ENCODE measurements at places on chromosomes 6 and 20. TPM values are rescaled to one million over a fixed set of nuclear protein-coding genes. Genes with fewer than 3 reads are reported as not detected.

DNA sequence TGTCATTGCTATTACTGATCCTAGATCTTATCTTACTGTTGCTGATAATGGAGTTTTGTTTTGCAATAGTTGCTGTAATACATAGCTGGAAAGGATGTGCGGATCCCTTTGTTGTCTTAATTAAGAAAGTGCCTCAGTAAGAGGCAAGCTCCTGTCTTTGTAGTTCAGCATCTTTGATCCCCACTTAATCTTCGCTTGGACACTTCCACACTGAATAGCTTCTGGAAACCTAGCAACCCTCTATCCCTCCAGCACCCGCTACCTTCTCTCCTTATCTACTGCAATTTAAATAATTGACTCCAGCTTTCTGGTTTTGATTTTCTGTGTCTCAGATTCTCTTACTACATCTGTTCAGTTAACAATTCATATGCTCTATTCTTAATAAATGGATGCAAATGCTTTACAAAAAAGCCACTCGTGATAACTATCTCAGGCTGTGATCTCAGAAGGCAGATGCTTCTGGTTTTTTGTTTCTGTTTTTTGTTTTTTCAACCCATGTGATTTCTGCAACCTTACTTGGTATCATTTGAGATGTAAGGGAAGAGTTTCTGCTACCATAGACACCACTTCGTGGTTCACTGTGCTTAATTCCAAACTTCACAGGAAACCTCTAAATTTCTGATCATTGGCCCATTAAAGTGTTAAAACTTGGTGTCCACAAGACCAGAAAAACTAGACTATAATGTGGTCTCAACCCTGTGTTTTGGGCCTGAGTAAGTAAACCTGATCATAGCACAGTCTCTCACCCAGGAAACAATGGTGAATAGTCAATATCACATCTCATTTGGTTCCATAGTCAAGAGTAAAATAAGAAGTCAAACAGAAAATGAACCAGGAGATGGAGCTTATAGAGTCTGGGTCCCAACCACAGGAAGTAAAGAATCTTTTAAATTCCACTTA lies 352.1 kb upstream of the SOX4 start:
- DNase-seq = no peak

WASF1 gene
- total RNA-seq = 13.2 TPM

DNA sequence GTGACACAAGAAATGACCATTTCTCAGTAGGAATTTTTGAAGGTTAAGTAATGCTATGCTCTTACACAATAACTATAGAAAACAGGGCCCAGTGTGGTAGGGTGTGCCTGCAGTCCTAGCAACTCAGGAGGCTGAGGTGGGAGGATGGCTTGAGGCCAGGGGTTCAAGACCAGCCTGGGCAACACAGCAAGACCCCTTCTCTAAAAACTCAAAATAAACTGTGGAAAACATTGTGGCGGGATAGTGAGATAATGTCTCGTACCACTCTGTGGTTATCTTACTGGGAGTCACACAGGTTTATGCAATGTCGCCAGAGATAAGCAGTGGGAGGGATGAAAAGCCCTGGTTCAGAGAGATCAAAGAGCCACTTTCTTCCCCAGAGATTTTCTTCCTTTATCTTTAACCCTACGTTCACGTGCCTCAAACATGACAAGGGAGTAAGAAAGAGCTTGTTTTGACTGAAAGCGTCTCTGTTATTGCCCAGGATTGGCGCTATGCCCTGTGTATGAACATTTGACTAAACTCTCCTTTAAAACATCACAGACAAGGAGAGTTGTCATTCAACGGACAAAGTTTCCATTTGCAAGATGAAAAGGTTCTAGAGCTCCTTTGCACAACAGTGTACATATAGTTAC lies 13.9 kb downstream of the GCM1 start:
- no peak for DNase-seq

GRCh38 chr20:5085380-5085779 lies 34.4 kb downstream of the PCNA start:
- no peak for DNase-seq

- no peak for DNase-seq
These were observed 689.6 kb downstream of the DHX35 start for GRCh38 chr20:39651645-39652325.

PHACTR3 gene
- total RNA-seq = not detected

GRCh38 chr6:40171343-40171742 lies 237.1 kb upstream of the MOCS1 start:
- no peak for DNase-seq

ACTR5 gene
- total RNA-seq = 5.9 TPM

DNA sequence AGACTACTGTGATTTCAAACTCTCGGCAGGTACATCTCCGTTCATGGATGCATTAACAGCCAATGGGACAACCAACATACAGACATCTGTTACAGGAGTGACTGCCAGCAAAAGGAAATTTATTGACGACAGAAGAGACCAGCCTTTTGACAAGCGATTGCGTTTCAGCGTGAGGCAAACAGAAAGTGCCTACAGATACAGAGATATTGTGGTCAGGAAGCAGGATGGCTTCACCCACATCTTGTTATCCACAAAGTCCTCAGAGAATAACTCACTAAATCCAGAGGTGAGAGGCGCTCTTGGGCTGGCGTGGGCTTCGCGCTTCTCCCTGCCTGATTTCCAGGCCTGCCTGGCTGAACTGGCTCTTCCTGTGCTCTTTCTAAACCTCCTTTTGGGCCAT lies 68.4 kb downstream of the RPP40 start:
- no peak for DNase-seq

DNA sequence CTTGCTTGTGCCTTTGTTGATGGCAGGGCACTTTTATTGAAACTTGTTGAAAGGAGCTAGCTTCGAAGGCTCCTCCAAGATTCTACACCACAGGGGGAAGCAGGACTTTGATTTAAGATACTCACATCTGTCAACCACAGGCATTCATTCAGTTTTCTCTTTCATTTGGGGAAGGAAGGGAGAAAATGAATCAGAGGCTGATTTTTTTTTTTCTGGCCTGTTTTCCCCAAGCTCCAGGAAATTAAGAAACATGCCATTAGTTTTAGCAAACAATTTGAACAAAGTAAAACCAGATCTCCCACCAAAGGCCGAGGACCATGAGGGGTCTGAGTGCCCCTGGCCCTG lies 8.7 kb upstream of the APCDD1L start:
- DNase-seq = peak; percentile 88

UNC5CL gene
- total RNA-seq = 0.26 TPM
